ENCODE measurements at places on chromosomes 2 and 18. TPM values are rescaled to one million over a fixed set of nuclear protein-coding genes. Genes with fewer than 3 reads are reported as not detected.

The LINC00305 gene
- not detected for total RNA-seq

The FAM124B gene
- 0.22 TPM for total RNA-seq

The COLEC12 gene
- 15.0 TPM for total RNA-seq

The AOX1 gene
- 11.9 TPM for total RNA-seq

The LBX2 gene
- 1.9 TPM for total RNA-seq

The CHRNA1 gene
- 0.66 TPM for total RNA-seq

The FOXD4L1 gene
- 0.14 TPM for total RNA-seq

The RNF125 gene
- total RNA-seq = not detected

The DES gene
- 7.2 TPM for total RNA-seq

The SF3B1 gene
- total RNA-seq = 291 TPM

The SLC39A10 gene
- 40.8 TPM for total RNA-seq

The DOK6 gene
- total RNA-seq = 0.66 TPM

The CTDP1 gene
- total RNA-seq = 29.5 TPM

The MPP4 gene
- 0.44 TPM for total RNA-seq

The CHN1 gene
- 153 TPM for total RNA-seq

The SLC19A3 gene
- 2.4 TPM for total RNA-seq

The CIB4 gene
- total RNA-seq = not detected

The LRP1B gene
- 0.29 TPM for total RNA-seq

The EFR3B gene
- 0.57 TPM for total RNA-seq

The UGT1A7 gene
- not detected for total RNA-seq

The SNED1 gene
- total RNA-seq = 16.6 TPM

The NEU4 gene
- total RNA-seq = not detected

The FHOD3 gene
- 16.9 TPM for total RNA-seq

The RAPGEF4 gene
- total RNA-seq = 0.14 TPM

The DSG1 gene
- not detected for total RNA-seq

The REG1B gene
- total RNA-seq = not detected

The EML6 gene
- 2.2 TPM for total RNA-seq

The NPHP1 gene
- total RNA-seq = 3.3 TPM

The MARCHF7 gene
- 153 TPM for total RNA-seq

The PCGF1 gene
- total RNA-seq = 27.8 TPM

The VSNL1 gene
- 0.22 TPM for total RNA-seq

The BOLL gene
- total RNA-seq = not detected

The ATP8B1 gene
- total RNA-seq = 37.5 TPM

The RGPD8 gene
- 5.7 TPM for total RNA-seq

The ACOXL gene
- not detected for total RNA-seq

The RMND5A gene
- total RNA-seq = 23.9 TPM

The RGPD4 gene
- not detected for total RNA-seq

The SDC1 gene
- 7.9 TPM for total RNA-seq

The SLC23A3 gene
- 1.1 TPM for total RNA-seq
